ENCODE measurements at places on chromosomes 7 and 10.

- no peak for DNase-seq
Measured at GRCh38 chr7:55275291-55276200, 89.6 kb upstream of the LANCL2 start.

DNA sequence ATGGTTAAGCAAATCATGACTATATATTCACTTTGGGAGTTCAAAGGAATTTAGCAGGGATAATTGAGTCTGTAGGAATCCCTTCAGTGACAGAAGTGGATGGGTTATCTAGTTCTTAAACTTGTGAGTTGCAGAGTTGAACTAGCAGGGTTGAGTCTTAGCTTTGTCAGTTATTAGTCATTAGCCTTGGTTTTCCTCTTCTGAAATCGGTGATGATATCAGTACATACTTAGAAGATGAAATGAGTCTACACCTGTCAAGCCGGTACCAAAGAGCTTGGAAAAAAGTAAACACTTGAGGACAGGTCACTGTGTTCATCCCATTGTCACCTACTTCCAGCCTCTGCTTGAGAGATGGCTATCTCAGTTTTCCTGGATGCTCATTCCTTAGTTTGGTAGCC lies 73.5 kb downstream of the BUB3 start:
- no peak for DNase-seq

- no peak for DNase-seq
Measured at GRCh38 chr7:34153656-34154270, 248.4 kb downstream of the BMPER start.

DNA sequence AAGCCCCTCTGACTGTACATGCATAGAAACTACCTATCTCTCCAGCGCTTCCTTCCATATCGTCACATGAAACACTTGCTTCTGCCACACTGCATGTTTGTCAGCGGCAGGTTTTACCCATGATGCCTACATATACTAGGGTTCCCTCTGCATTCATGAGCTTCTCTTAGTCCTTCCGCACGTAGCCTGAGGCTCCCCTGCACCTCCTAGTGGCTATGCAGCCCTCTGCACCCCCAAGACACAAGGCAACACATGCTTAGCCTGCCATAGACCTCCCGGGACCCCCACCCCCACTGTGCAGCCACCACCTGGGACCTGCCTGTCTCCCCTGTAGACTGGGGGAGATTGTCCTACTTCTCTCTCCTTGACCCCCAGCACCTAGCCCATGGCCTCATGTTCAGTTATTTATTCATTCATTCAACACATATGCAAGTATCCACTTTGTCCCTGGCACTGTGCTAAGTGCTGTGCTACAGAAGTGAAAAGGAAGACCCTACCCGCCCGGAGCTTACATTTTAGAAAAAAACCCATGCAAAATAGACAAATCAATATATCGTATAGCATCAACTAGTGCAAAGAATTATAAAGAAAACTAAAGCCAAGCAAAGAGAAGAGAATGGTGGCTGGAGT lies 23.5 kb downstream of the TMEM273 start:
- DNase-seq, result no peak

GRCh38 chr10:75620356-75620755 lies 188.9 kb downstream of the LRMDA start:
- DNase-seq, result no peak

All from NCI-H524 (cell line).